AG20443 (cell line): ENCODE measurements at places on chromosomes 6 and 20.

- no peak for DNase-seq
Observed at GRCh38 chr6:16437095-16437494, 198.7 kb downstream of the GMPR start.

- peak; percentile 46 for DNase-seq
Observed at GRCh38 chr20:19741924-19742323, 16.1 kb upstream of the RIN2 start.

- DNase-seq: no peak
Observed at GRCh38 chr6:62615366-62616015, 329.5 kb upstream of the KHDRBS2 start.

DNA sequence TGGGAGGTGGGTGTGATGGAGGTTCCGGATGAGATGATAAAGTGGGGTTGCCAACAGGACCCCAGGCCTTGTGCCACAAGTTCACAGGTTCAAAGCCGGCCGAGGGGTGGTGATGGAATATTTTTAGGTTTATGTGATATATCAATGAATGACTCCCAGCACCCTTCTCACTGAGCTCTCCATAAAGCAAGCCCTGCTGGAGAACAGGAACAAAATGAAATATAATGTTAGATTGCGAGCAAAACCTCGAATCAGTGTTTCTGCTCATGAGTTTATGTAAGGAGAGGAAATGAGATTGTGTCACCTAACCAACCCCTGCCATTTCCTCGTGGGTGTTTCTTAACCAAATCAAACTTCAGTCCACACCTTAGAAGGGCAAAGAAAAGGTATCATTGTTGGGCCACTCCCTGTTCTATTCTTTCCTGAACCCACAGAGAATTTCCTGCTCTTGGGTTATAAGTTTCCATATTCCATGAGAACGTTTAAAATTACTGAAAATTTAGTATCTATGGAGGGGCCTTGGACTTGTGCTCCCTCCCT, 192.2 kb upstream of the EXOC2 start:
- DNase-seq: no peak

DNA sequence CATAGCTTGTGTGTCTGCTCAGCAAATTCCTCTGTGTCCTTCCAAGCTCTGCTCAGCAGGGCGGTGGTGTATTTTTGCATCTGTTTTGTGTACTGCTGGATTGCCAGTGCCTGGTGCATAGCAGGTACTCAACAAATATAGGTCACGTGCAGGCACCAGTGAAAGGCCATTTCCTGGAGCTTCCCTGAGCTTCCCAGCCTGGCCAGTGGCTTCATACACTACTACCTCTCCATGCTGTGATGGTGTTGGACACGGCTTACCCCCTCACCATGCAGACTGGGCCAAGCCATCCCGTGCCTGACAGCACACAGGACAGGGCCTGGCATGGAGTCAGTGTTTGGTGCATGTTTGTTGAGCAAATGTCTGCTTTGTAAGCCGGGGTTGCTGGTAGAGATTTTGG, 7.7 kb upstream of the PHACTR3 start:
- DNase-seq: no peak

GRCh38 chr6:34736823-34737222, 20.5 kb upstream of the SNRPC start:
- DNase-seq: no peak

GRCh38 chr6:75855052-75855451, 106.0 kb downstream of the MYO6 start:
- peak; percentile 48 for DNase-seq

GRCh38 chr6:41451515-41452163, 94.5 kb upstream of the FOXP4 start:
- peak; percentile 78 for DNase-seq

GRCh38 chr6:37516920-37517405, 17.3 kb upstream of the CCDC167 start:
- peak; percentile 42 for DNase-seq

DNA sequence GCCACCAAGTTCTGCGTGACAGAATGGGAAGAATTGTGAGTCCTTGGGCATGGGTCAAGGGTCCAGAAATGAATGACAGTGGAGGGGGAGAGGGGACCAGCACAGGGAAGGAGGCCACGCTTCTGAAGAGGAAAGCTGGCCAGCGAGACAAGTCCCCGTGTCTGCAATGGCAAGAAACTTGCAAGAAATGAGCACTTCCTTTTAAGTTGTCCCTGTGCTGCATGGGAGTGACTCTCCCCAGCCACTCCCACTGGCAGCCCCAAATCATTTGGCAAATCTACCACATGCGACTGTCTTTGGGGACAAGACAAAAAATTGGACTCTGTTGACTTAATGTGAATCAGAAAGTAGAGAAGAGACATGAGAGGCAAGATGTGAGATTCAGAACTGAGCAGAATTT, 242.2 kb upstream of the RREB1 start:
- DNase-seq: no peak

GRCh38 chr20:19758133-19758500, at the start of gene RIN2:
Gene RIN2, plus strand, starts transcription at chr20:19758258. Its CDS starts 131,344 bp downstream, at chr20:19889602.
- no peak for DNase-seq

- no peak for DNase-seq
Observed at GRCh38 chr20:53097791-53098190, 125.6 kb downstream of the TSHZ2 start.

DNA sequence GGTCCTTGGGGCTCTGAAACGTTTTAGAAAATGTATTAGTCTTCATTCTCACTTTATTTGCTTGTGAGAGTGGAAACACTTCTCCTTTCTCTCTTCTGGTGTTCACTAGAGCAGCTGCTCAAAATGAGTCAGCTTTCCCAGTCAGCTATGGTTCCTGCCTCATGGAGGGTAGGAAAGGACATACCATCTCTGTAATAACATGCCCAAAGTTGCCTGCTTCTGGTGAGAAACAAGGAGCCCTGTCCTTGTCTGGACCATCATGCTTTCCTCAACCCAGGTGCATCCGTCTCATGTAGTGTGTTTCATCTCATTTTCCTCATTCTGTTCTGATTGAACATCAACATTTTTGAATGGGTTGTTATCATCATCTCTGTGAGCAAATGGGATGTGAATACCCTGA, 17.1 kb upstream of the TINAG start:
- DNase-seq: peak; percentile 44
